Fibroblast of upper back skin (primary cell): ENCODE measurements at places on chromosomes 3 and 15.

- no peak for DNase-seq
These were observed 45.0 kb downstream of the ZNF860 start for GRCh38 chr3:32026593-32026992.

DNA sequence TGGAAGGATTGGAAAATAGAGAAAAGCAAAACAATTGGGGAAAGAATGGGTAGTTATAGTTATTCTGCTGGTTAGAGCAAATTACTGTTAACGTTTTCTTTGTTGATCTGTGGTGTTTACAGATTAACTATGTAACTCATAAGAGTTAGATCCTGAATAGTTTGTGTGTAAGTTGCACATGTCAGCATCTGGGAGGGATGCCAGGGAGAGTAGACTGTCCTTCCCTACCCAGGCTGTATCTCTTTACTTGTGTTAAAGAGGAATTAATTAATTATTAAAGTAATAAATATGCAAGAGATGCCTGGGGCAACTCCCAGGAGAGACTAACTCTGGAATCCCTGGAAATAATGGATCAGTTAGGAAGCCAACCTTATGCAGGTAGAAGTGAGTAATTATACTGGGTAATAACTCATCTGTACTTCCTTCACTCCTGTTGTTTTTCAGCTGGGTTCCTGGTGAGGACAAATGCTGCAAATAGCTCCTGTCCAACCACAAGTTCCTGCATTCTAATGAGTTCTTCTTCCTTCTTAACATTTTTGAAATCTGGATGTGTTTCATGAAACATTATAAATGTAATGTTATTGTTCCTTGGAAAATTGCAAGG, 18.9 kb downstream of the GHRL start:
- no peak for DNase-seq

DNA sequence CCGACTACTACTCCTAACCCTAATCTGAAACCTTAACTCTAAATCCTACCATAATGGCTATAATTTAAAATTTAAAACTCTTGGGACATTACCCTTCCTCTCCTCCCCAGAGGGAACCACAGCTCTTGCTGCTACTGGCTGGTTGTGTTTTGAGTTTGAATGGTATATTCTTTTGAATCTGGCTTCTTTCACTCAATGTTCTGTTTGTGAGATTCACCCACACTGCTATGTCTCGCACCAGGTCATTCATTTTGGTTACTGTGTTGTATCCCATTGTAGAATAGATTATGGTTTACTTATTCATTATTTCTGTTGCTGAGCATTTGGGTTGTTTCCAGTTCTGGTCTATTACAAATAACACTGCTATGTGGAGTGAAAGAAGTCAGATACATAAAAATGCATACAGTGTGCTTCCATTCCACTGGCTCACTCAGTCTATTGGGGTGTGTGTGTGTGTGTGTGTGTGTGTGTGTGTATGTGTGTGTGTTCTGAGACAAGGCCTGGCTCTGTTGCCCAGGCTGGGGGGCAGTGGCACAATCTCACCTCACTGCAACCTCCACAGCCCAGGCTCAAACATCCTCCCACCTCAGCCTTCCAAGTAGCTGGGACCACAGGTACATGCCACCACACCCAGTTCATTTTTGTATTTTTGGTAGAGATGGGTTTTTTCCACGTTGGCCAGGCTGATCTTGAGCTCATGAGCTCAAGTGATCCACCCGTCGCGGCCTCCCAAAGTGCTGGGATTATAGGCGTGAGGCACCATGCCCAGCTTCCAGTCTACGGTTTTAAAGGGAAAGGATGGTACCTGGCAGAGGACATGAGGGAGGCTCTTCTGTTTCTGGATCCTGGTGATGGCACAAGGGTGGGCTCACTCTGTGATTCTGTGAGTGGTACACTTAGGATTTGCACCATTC, 19.2 kb upstream of the SYNM start:
- DNase-seq, result peak; percentile 87

GRCh38 chr3:18609187-18609586, 184.0 kb upstream of the SATB1 start:
- DNase-seq, result no peak

DNA sequence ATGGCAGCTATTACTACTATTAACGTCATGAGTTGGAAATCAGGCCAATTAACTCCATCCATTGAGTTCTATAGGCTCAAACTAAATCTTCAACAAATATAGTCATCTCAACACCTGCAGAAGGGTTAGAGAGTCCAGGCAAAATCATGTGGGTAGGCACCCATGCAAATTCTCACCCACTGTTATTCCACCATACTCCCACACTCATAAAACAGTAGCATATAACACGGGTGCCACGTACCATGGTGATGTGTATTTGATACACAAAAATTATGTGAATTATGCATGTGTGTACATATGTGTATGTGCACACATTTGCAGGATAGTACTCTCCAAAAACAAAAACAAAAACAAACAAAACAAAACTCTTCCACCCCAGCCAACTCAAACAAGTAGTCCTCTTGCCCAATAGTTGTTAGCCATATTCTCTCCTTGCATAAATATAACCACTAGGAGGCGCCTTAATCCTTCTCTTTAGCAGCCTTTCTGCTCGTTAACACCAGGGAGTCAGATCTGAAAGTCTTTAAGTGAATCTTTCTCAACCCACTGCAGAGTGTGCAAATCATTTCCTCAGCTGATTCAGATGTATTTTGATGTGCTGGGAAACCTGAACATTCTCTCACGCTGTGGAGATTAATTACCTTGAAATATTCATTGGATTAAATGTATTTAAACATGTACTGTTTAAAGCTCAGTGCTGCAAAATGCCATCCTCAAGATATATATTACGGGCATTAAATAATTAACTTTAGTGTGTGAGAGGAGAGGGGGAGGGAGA, 38.0 kb upstream of the COPB2 start:
- peak; percentile 76 for DNase-seq
